ENCODE measurements at places on chromosomes 6 and 20. TPM values are rescaled to one million over a fixed set of nuclear protein-coding genes. Genes with fewer than 3 reads are reported as not detected.

Gene HCRTR2
- total RNA-seq = 0.63 TPM

Gene ULBP3
- total RNA-seq = 8.1 TPM

Gene TXLNB
- total RNA-seq = not detected

Gene ERVFRD-1
- 0.29 TPM for total RNA-seq

Gene VARS2
- total RNA-seq = 37.5 TPM

Gene GNMT
- not detected for total RNA-seq

Gene RPL10A
- 1,082 TPM for total RNA-seq

Gene CYP21A2
- total RNA-seq = not detected

Gene BPI
- total RNA-seq = not detected

Gene BPIFA2
- not detected for total RNA-seq

Gene TNXB
- total RNA-seq = 3.9 TPM

Gene SLC17A5
- 13.0 TPM for total RNA-seq

Gene LY6G6D
- total RNA-seq = not detected

Gene HMGCLL1
- total RNA-seq = not detected

Gene PTPN1
- 65.2 TPM for total RNA-seq

DNA sequence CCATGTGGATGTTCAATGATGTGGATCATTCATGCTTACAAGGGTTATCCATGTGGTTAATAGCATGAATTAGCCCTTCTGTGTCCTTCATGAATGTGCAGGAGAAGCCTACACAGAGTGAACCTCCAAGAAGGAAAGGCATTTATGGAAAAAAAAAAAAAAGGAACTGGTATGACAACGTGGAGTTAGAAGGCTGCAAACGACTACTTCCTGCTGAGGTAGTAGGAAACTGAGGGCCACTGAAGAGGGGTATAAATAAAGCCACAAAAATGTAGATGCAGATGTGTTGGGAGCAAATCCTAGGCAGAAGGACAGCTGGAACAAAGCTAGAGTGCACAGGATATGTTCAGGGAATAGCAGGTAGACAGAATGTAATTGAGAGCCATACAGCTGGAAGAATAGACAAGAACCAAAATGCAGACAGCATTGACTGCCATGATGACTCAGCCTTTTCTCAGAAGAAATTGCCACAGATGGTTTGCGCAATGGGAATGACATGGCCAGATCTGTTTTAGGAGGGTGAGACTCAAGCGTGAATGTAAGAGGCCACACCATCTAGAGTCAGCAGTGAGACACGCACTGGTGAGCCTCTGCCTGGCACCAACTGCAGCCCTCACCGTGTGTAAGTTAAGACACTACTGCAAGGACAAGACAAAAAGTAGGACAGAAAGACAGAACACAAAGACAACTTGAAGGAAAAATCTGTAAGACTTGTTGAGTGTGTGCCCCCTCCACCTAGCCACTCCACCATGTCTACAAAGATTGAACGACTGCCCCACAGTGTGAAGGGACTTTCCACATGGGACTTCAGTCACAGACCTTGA lies 79.8 kb downstream of the KIF13A start:
- DNase-seq = no peak

- no peak for DNase-seq
Observed at GRCh38 chr6:43977404-43978111, 149.7 kb downstream of the MRPL14 start.

DNA sequence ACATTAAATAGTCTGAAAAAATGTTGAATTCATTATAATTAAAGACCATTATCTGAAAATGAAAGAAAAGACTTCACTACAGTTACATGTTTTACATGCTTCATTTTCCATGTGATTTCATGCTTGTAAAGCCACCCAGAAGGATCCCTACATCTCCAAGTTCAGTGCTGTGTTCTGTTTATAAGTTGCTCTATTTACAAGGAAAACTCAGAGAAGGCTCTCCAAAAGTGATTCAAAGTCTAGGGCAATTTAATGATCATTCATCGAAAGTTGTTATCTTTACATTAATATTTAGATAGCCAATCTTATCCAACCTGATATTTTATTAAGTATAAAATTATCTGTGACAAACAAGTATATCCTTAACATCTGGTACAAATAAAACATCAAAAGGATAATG lies 494.9 kb upstream of the RNF217 start:
- DNase-seq = no peak

DNA sequence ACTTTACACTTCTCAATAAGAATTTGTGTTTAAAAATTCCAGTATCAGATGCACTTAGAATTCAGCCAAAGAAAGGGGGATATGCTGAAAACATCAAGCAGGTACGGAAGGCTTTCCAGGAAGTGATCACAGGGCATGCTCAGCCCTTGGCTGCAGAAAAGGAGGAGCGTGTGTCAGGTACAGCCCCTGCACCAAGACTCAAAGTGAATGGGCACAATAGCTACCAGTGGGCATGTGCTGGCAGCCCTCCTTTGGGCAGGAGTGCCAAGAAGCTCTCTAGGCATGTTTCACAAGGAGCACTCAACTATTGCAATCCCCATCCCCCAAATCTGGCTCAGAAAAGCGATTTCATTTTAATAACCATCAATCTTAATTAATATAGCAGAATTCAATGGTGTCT lies 298.8 kb downstream of the GMDS start:
- DNase-seq = no peak

- DNase-seq = no peak
Observed at GRCh38 chr6:11309947-11310665, 77.6 kb upstream of the NEDD9 start.

DNA sequence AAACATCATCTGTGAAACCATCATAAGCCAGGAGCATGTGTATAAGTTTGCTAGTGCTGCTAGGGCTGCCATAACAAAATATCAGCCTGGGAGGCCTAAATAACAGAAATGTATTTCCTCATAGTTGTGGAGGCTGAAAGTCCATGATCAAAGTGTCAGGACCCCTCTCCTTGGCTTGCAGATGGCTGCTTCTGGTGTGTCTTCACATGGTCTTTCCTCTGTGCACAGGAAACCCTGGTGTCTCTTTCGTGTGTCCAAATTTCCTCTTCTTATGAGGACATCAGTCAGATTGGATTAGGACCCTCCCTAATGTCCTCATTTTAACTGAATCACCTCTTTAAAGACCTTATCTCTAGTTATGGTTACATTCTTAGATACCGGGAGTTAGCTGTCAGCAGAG lies 6.2 kb upstream of the CITED2 start:
- DNase-seq = no peak

GRCh38 chr20:34916774-34917354 lies 38.7 kb downstream of the GSS start:
- DNase-seq = no peak

GRCh38 chr20:24589815-24590177 lies 120.4 kb downstream of the SYNDIG1 start:
- no peak for DNase-seq

- no peak for DNase-seq
Observed at GRCh38 chr6:110999634-111000270, 17.9 kb downstream of the RPF2 start.

- DNase-seq = no peak
Observed at GRCh38 chr6:143863771-143864170, 503 bp upstream of the ZC2HC1B start.

DNA sequence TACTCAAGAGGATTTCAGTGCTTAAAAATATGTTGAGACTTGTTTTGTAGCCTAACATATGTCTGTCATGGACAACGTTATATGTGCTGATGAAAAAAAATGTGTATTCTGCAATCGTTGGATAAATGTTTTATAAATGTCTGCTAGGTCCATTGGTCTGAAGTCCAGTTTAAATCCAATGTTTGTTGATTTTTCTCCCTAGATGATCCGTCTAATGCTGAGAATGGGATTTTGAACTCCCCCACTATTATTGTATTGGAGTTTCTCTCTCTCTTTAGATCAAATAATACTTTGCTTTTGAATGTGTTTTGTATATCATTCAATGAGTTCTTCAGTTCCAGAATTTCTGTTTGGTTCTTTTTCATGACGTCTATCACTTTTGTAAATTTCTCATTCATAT lies 44.9 kb downstream of the CYB5R4 start:
- no peak for DNase-seq

GRCh38 chr6:20096536-20096935 lies 115.7 kb downstream of the MBOAT1 start:
- no peak for DNase-seq

- no peak for DNase-seq
Observed at GRCh38 chr6:38673397-38674165, 29.4 kb downstream of the GLO1 start.

- no peak for DNase-seq
Observed at GRCh38 chr20:49308875-49309274, 31.0 kb upstream of the ZNFX1 start.

- DNase-seq = no peak
Observed at GRCh38 chr20:18721551-18722115, 92.0 kb upstream of the SCP2D1 start.

DNA sequence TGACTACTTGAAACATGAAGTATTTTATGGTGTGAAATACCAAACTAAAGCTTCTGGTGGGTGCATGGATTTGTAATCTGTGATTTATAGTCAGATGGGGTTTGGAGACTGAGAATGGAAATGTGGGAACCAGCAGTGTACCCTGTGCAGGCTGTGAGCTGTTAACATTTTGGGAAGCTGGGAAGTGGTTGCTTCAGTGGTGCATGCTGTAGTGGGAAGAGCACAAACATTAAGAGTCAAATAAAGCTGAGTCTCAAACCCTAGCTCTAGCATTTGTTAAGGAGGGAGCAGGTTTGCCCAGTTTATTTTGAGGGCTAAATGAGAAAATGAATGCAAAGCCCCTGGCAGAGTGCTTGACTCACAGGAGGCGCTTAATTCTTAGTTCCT lies 235.7 kb downstream of the ZFAND3 start:
- DNase-seq = no peak

DNA sequence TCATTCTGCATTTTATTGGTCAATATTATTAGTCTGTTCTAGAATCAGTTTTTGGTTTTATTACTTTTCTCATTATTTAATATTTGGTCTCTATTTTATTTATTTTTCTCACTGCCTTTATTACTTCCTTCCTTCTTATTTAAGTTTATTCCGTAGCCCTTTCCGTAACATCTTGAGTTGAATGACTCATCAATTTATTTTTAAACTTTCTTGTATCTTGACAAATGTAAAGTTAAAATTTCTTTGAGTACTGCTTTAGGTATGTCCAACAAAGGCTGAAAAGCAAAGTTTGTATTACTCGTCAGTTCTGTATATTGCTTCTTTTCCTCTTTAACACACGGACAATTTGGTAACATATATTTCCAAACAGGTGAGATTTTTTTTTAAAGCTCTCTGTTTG lies 192.0 kb downstream of the CD109 start:
- no peak for DNase-seq

DNA sequence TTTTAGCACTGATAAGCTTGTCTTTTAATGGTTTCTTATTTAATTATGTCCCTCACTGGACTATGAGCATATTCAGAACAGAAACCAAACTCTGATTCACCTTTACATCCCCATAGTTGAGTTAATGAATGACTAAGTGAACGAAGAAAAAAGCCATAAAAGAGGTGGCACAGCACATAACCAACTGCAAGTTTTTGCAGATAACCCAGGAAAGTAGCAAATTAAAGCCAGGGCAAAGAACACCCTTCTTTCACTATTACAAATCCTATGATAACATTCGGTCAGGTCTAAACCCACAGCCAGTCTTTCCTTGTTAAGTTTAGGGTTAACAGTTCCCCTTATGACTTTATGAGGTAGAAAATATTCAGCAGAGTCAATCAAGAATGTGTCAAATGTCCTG lies 102.7 kb downstream of the RIN2 start:
- no peak for DNase-seq

- DNase-seq = no peak
Observed at GRCh38 chr20:12014736-12015135, 97.0 kb downstream of the BTBD3 start.

GRCh38 chr20:17910828-17911294 lies 57.7 kb downstream of the SNX5 start:
- DNase-seq = no peak

DNA sequence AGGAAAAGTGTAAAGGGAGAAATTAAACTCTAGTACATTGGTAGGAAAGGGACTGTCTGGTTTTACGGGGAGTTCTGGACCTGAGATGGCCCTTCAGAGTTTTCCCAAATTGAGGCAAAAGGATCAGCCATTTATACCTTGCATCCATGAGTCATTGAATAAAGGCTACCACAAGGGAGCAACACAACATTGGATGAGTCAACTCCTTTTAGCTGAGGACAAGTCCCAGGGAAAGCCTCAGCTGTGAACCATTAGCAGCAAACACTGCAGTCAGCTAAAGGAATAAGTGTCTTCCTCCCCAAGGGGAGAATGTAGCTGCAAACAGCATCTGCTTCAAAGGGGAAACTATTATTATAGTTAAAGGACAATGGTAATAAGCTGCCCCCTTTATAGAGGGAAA lies 468.7 kb upstream of the ID4 start:
- DNase-seq = no peak

DNA sequence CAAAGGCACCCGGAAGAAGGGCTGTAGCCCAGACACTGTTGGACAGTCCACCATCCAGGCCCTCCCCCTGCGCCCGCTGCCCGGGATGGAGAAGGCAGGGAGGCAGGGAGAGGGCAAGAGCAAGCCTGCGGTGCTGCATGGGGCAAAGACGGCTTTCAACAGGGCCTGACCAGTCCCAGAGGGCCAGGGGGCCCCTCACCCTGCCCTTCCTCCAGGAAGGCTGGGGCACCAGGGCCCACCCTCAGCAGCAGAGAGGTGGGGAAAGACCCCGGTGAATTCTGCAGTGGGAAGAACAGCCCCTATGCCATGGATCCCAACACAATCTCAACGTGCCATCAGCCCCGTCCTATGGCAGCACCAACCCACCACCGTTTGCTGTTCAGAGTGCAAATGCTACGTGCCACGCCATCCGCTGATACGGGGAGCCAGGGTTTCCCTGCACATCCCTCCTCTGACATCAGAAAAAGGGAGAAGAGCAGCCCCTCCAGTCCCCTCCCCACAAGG lies 41.1 kb downstream of the RRBP1 start:
- no peak for DNase-seq

GRCh38 chr6:133131621-133132465 lies 109.3 kb upstream of the EYA4 start:
- no peak for DNase-seq

- no peak for DNase-seq
Observed at GRCh38 chr6:132483779-132484679, 28.9 kb downstream of the STX7 start.

- DNase-seq = peak; percentile 95
Observed at GRCh38 chr20:47196091-47197081, 160.1 kb downstream of the ZMYND8 start.
